ELR (cell line): ENCODE measurements at places on chromosomes 2 and 18.

DNA sequence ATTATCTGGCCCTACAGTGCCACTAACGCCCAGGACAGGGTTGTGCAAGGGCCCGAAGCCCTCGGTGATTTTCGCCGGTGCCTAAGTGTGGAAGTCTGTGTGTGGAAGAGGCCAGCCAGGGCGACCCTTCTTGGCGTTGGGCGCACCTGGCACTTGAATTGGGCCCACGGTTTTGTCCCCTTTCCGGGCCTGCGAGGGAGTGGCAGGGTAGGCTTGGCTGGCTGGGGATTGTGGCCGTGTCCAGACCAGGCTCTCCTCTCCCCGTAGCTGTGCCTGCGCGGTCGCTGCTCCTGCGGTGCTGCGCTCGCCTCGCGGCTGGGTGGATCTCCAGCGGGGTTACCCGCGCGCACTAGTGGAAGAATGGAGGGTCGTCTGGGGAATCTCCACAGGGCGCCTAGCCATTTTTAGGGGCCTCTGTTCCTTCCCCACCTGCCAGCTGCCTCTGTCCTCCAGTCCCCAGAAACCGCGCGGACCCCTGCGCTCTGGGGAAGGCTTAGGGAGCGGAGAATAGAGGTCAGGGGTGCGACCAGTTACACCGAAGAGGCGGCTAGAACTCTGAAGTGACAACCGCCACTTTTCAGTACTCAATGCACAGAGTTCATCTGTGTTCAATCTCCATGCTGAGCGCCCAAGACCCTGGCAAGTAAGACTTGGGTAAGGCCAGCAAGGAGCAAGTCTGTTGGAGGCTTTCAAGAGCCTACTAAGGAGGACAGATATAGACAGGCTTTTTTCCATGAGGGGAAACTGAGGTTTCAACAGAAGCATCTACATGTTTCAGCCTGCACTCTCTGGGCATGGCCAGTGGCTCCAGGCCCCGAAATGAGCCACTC, 16.0 kb downstream of the EVX2 start:
- no peak for DNase-seq

- no peak for DNase-seq
These were observed 47.0 kb upstream of the PPP1CB start for GRCh38 chr2:28704621-28705020.

GRCh38 chr2:24021122-24021998, 11.5 kb downstream of the MFSD2B start:
- DNase-seq, result peak; percentile 76

GRCh38 chr18:34494359-34494696, 215.8 kb upstream of the DTNA start:
- DNase-seq, result no peak

DNA sequence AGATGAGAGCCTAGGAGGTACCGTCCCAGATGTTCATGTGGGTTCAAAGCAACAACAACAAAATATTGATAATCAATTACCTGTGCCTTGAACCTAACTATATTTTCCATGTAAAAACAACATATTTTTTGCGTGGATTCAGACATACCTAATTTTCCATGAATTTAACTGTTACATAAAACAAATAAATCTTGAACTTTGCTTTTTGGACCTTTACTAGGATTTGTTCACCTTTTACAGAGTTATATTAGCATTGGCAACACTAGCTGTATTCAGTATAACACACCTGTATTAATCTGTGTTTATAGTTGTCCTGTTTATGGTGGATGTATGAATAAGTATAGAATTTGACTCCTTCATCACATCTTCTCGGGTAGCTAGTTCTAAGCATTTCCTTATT, 115.8 kb upstream of the STON1 start:
- DNase-seq, result no peak

- no peak for DNase-seq
These were observed 4.0 kb downstream of the BAZ2B start for GRCh38 chr2:159612255-159612901.

DNA sequence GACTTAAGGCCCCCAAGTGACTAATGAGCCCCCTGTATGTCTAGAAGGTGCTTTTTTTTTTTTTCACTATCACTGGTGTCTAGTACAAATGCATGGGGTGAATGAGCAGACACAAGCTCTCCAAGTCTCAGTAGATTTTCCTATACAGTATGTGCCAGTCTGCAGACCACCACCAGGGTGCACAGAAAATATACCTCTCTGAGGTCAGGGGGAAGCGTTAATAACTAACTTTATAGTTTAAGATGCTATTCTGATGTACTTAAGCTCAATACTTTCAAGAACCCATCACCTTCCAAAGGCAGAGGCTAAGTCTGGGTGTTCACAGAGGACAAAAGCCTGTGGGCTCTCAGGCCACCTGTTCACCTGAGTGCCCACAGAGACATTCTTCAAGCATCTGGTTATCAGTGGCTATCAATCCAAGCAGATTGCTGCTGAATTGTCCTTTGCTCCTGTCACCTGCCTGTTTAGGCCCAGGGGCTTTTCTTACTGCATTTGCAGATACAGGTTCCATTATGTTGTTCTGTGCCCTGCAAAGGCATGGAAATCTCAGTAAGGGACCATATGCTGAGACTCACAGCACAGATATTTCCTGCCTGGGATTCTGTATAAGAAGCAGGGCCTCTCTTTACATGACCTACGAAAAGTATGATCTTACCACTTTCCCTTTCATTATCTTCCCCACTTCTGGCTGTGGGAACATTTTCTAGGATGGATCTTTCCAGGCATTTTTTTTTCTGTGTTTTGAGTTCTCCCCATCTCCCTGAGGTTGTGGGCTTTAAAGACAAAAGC, 534.6 kb downstream of the TNS1 start:
- DNase-seq, result no peak

- DNase-seq, result no peak
These were observed 97.9 kb downstream of the SH3BP4 start for GRCh38 chr2:235049719-235050118.

- DNase-seq, result peak; percentile 88
These were observed 70.4 kb upstream of the CYP1B1 start for GRCh38 chr2:38146275-38146906.

- peak; percentile 25 for DNase-seq
These were observed 118.7 kb downstream of the EPB41L3 start for GRCh38 chr18:5424903-5425664.

DNA sequence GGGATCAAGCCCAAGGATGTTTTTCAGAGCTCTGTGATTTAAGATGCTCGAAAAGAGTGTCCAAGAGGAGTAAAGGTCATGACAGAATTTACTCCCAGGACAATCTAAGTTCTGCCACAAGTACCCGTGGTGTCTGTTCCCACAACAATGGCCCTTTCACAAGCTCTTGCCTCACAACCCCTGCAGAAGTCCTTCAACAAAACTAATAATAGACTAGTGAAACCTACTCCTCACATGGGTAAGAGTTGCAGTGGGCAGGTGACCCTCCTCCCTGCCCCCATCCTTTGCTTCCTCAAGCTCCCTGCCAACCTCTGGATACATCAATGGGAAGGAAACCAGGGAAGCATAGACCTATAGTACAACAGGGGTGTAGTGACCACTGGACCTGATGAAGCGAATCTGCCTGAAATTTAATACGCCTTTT, 34.9 kb downstream of the PTCD3 start:
- no peak for DNase-seq
